Activated naive CD4-positive, alpha-beta T cell (primary cell): ENCODE measurements at places on chromosomes 1 and 21.

- DNase-seq: no peak
Observed at GRCh38 chr21:25934771-25935224, 200.0 kb downstream of the GABPA start.

DNA sequence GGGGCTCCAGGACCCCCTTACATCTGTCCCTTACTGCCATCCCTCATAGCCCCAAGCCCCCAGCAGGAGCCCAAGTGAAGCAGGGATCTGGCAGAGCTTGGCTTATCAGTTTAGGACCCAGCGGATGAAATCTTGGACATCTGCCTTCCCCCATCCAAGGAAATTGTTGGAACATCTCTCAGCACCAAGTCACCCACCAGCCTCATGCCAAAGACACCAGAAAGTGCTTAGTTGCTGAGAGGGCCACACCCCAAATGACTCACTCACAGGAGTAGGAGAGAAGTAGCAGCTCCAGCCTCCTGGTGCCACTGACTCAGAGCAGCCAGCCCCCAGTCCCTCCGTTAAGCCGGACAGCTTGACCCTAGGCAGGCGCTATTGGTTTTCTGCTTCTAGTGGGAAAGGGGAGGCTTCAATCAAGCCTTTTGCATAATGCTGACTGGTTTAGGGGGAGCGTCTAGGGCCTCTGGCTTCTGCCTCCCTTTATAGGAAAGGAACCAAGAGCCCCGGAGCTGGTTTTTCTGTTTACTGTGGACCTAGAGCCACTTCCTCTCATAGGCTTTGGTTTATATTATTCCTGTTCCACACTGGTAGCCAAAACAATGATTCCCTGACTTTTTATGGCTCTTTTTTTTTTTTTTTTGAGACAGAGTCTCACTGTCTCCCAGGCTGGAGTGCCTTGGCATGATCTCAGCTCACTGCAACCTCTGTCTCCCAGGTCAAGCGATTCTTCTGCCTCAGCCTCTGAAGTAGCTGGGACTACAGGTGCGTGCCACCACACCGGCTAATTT, 114.2 kb upstream of the IPO9 start:
- DNase-seq: no peak

DNA sequence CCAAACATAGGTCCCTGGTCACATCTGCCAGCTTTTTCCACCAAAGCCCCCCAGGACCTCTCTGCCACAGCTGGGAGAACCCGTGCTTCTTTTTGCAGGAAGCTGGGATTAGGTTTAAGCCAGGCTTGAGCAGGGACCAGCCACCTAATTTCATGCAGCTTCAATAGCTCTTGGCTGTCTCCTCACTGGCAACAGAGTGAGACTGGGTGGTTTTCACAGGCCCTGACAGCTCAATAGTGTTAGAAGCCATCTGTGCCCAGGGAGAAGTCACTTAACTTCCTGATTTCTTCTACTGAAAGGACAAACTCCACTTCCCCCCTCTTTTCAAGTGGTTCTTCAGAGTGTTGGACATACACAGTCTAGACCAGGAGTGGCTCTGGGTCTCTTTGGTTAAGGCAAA, 20.4 kb upstream of the SRSF4 start:
- DNase-seq: no peak

GRCh38 chr1:116393792-116394191, 20.7 kb downstream of the ATP1A1 start:
- DNase-seq: no peak

DNA sequence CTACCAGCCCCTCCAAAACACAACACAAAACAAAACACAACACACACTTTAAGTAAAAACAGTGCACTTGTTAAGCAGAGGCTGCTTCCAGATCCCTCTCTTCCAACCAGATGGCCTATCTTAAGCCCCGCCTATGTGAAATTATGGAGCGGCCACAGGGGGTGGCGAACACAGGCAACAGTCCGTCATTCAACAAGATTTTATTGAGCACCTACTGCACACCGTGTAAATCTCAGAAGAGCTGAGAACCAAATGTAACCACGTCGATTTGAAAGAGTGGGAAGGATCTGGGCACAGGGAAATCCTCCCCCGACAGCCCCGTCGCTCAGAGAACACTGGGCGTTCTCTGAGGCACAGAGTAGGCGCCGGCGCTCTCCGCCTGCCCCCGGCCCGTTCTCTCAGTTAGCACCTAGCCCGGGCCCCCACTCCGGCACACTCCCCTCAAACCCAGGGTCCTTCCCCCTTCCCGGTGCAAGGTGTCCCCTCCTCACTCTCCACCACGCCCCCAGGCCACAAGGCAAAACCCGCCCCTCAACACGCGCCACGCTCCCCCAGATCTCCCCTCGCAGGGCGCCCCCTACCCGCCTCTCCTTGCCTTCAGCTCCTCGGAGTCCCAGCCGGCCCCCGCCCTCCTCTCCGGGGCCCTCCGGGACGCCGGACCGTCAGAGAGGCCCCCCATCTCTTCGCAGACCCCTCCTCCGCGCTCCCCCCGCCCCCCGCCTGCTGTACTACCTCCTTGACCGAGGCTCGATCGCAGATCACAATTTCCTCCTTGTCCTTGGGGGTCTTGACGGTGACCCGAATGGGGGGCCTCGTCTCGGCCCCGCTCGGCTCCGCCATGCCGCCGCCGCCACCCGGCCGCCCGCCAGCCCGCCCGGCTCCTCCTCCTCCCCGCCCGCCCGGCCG, 483 bp downstream of the UBQLN4 start:
- peak; percentile 70 for DNase-seq

DNA sequence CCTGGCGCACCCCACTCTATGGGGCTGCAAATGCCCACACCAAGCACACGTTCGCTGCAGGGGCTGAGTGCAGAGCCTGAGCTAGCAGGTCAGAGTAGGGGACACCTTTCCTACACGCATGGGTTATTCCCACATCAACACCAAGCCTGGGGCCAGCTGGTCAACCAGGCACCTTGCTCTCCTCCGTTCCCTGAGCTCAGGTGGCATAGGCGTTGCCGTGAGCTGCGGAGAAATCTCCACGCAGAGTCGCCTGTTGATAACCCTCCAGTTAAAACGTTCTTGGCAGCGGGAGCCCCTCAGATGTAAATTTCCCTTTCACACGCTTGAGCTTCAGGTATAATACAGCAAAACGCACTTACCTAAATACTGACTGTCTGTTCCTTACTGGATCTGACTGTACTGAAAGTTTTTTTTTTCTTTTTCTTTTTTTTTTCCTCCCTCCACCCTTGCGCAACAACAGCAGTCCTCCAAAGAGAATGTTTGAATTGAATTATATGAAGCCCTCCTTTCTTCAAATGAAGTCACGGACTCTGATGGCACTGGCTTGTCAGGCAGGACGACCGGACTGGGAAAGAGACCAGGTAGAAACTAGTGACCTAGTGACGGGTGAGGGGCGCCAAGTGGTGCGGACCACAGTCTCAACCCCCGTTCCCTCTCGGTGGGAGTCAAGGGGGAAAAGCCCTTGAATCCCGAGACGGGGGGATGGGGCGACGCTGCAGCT, 2.1 kb downstream of the BRINP3 start:
- no peak for DNase-seq

DNA sequence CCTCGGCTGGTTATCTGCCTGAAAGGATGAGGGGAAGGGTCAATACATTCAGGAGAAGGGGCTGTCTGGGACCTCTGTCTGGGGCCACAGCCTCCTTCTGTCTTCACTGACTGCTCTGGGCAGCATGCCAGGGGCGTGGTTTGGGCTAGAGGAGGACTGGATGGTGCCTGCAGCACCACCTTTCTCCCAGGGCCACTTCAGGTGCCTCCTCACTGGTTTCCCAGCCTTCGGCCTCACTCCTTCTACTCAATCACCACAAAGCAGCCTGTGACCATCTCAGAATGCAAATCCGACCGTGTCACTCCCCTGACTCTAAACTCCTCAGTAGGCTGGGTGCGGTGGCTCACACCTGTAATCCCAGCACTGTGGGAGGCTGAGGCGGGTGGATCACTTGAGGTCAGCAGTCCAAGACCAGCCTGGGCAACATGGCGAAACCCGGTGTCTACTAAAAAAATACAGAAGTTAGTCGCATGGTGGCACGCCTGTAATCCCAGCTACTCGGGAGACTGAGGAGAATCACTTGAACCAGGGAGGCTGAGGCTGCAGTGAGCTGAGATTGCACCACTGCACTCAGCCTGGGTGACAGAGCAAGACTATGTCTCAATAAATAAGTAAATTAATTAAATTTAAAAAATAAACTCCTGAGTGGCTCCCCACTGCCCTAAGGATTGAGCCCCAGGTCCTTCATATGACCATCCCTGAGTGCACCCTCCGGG, 50.1 kb upstream of the ECE1 start:
- DNase-seq: no peak

DNA sequence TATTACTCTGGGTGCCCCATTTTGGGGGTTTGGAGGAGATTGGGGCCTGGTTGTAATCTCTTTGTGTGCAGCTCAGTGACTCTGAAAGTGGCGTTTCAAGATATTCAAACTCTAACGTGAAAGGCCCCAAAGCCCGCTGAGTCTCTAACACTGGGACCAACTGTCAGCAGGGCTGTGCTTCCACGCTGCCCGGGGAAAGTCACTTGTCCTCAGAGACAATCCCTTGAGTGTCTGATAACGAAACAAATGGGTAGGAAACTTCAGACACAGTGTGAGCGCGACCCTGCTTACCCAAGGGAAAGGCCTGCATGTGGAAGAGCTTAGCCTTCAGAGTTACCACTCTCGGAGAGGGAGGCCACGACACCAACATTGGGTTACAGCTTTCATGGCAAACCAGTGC, 837 bp downstream of the UBASH3A start:
- no peak for DNase-seq

DNA sequence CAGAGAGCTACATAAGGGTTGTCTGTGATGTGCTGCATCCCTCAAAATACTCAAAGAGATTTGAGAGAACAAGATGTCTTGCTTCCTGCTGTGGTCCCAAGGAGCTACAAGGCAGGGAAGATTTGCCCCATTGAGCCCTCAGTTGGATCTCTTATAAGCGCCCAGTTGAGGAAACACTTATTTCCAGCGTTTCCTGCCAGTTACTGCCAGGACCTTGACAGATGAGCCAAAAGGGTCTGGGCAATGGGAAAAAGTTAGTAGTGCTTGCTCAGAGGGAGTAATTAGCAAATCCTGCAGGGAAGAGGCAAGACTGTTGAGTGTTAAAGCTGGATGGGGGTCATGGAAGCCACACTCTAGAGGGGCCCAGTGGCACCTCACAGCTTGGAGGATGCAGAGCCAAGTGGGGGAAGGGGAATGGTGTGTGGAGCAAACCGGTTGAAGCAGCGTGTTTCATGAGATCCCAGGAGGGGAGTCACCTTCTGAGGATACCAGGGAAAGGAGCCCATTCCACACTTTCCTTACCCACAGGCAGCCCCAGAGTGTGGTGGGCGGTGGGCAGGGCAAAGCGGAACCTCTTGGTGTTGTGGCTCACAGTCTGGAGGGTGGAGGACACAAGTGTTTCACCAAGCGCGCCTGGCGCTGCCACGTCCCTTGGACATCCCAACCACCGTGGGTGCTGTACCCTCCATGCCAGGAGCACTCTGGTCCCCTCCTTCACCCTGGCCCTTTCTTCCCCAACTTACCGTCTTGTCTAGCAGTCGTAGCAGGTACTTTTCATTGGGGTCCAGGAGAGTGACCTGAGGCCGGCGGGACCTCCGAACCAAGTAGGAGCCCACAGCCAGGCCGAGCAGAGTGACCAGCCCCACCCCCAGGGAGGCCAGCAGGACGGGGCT, 805 bp downstream of the CYB5R1 start:
- no peak for DNase-seq

- DNase-seq: no peak
Observed at GRCh38 chr1:25068829-25069228, 138.8 kb upstream of the RUNX3 start.

DNA sequence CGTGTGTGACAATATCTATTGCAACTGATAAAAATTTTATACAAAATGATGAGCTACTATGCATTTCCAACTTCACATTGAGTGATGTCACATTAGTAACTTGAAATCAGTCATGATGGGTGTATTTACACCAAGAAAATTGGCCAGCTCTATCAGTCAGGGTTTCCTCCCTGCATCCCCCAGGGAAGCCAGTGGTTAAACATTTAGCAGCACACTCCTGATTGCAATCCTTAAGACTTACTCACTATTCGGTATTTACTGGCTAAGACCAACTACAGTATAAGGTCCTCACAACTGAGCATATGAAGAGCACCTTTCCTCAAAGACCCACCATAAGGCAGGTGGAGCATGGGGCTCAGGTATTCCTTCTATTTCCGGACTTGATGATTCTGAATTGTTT, 41.3 kb upstream of the PTGFRN start:
- no peak for DNase-seq

GRCh38 chr1:196255762-196256161, 352.5 kb downstream of the KCNT2 start:
- DNase-seq: no peak

DNA sequence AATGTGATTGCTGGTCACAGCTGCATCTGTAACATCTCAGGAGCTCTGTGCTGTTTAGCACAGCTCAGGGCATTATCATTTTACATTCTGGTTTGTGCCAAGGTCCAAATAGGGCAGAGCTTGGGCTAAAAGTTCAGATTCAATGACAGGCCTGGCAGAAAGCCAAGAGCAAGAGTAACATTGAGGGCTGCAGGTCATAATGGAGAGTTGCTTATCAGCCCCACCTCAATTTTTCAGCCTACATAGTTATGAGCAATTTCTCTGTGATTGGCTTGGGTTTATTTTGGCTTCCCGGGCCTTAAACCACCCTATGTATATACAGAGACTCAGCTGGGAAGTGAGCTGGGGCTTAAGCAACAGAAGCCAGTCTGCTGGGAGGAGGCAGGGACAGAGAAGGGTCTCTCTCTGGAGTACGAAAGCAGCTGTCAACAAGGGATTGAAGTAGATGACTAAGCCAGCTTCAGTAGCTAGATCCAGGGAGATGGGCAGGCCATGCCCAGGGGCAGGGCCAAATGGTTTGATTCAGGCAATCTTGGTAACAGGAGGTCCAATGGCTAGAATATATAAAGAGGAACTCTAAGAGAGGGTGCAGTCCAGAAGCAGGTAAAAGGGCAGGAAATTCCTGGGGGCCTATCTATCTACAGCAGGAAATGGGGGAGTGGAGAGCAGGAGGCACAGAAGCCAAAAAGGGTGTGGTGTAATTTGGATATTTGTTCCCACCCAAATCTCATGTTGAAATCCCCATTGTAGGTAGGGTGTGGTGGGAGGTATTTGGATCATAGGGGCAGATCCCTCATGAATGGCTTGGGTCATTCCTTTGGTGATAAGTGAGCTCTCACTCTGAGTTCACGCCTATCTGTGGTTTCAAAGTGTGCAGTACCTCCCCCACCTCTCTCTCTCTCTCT, 49.0 kb downstream of the BRINP2 start:
- no peak for DNase-seq

DNA sequence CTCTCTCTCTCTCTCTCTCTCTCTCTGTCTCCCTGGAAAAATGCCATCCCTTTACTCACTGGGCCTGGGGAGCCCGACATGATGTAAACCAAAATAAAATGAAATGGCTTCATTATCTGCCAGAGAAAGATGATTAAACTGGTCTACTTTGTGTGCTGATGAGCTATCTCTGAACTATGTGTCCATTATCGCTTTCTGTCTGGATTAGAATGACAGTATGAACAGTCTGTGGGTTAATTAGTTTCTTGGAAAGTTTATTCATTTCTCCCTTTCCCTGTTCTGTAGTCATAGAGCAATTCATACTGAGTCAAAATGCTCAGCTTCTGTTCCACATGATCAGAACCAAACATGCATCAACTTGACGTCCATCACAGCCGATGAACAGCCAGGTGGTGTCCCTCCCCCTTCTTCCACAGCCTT, 72.4 kb upstream of the KCND3 start:
- DNase-seq: no peak
